ENCODE measurements at places on chromosomes 11 and 22.
A peak's percentile ranks its signal among the peaks of the same experiment; 100 is the strongest.

GRCh38 chr22:42990131-42990838 lies 24.7 kb downstream of the PACSIN2 start:
- peak; percentile 74 for DNase-seq

DNA sequence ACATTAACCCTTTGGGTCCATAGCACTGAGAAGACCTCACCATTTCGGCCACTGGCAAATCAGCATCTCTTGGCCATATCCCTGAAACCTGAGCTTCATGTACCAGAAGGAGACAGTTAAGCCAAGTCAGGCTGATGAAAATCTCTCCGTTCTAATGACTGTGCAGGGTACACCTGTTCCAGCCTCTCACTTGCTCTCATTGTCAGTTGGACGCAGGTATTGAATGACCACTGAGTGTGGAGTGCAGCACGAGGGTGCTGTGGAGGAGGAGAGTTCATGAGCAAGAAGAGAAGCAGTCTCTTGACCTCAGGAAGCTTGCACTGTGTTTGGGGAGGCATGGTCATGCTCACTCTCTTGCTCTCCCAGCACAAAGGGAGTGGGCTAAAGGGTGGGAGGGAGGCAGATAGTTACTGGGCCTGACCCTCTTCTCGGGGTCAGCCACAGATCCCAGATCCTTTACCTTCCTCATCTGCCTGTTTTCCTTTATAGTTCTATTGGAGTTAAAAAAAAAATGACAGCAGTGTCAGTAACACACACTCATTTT lies 65.2 kb downstream of the ZBTB16 start:
- no peak for DNase-seq

DNA sequence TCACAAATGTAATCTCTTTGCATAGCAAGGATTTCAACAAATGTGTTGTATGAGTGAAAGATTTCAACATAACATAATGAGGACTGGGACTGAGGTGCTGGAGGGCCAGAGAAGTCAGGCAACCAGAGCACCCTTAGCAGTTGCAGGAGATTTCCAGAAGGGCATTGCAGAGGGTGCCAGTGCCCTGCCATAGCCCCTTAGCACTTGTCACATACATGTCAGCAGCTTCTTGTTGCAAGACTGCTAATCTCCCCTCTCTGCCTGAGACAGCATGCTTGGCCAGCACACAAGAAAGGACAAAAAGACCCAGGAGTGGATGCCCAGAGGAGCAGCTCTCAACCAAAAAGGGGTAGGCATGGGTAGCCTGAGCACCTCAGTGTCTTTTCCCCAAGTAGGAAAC lies 43.2 kb downstream of the BBOX1 start:
- DNase-seq = no peak

- no peak for DNase-seq
These were observed 34.7 kb downstream of the USP35 start for GRCh38 chr11:78223320-78223954.

DNA sequence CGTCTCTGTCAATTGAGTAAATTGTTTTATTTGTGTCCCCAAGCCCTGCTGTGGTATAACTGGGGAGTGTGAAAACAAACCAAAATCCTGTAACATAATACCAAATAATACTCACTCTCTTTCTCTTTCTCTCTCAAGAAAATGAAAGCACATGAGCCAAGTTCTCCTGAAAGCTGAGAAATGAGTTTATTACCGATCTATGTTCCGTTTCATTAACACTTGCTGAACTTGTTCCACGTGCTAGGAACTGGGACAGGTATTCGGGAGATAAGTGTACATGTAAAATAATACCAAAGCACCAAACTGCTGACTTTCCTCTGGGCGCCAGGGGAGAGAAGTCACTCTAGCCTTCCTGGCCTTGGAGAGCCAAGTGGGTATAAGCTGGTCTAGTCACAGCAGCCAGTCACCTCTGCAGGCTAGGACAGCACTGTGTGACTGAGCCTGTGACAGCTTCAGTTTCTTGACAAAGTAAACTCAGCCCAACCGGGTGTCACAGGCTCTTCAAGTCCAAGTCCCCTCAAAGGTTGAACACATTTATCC lies 23.1 kb downstream of the CD6 start:
- DNase-seq = no peak

DNA sequence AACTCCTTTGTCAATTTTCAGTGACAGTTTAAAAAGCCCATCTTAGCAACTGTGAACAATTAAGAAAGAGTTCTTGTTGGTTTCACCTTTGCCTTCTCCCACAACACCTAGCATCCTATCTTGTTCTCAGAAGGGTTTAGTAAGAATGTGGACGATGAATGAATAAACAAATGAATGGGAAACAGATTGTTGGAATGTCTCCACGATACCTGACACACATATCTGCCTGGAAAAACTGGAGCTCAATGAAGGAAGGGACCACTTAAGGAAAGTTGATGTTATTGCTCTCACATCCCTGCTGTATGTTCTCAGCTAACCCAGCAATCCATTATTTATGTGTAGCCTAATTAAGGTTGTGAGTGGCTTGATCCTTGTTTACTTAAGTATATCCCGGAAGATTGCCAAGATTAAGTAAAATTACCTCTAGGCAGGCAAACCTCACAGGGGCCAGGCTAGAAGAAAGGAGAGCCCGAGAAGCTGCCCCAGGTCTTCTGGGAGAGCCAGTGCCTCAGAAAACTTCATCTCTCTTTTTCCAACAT lies 286.4 kb downstream of the NXPE2 start:
- DNase-seq = no peak

- no peak for DNase-seq
These were observed 18.3 kb upstream of the MICAL2 start for GRCh38 chr11:12091956-12092558.

- DNase-seq = no peak
These were observed 6.9 kb upstream of the IFITM3 start for GRCh38 chr11:327581-327923.

DNA sequence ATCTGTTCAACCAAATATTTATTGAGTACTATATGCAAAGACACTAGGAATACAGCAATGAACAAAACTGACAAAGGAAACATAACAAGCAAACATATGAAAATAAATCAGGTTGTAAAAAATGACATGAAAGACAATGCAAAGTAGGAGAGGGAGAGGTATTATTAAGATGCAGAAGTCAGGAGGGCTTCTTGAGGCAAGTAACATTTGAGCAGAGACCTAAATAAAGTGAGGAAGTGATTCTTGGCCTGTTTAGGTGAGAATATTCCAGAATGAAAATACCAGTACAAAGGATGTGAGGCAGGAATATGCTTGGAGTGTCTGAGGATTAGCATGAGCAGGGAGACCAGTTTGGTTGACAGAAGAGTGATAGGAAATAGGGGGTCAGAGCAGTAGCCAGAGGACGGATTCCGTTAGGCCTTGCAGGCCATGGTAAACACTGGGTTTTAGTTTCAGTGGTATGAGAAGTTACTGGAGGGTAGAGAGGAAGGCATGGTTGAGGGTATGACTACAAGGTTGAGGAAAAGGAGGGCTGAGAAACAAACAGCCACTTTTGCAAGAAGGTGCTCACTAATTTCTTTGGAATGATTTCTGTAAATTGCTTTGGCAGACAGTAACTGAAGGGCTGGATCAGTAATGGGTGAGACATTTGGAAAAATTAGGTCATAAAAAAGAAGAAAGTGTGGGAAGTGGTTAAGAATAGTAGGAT lies 191.9 kb downstream of the SWAP70 start:
- no peak for DNase-seq

GRCh38 chr11:72069200-72069599 lies 11.1 kb downstream of the NUMA1 start:
- no peak for DNase-seq

- DNase-seq = peak; percentile 67
These were observed 12.9 kb downstream of the TSPAN32 start for GRCh38 chr11:2314525-2315394.

- DNase-seq = no peak
These were observed 945.0 kb downstream of the BRD1 start for GRCh38 chr22:48882636-48883200.

DNA sequence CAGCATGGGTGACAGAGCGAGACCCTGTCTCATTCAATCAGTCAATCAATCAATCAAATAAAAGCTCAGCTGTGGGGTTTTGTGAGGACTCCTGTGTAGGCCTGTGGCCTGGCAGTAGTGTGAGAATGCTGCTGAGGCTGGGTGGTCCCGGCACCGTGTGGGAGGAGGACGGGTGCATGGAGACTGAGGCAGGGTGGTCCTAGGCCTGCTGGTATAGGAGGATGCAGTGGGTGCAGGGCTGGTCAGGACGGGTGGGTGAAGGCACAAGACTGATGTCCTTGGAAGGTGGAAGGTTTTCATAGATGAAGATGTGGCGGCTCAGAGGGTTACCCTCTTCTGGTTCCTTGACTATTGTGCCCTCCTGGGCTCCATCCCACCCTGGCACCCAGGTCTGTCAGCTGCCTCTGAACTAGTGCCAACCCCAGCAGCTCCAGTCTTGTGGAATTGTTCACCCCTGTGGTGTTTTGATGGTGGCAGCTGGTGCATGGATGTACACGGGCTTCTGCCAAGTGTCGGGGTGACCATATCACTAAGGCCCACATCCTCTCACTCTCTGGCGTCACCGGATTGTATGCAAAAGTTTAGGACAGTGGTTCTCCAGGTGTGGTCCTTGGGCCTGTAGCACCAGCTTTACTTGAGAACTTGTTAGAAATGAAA lies 23.7 kb downstream of the TANGO2 start:
- DNase-seq = no peak

DNA sequence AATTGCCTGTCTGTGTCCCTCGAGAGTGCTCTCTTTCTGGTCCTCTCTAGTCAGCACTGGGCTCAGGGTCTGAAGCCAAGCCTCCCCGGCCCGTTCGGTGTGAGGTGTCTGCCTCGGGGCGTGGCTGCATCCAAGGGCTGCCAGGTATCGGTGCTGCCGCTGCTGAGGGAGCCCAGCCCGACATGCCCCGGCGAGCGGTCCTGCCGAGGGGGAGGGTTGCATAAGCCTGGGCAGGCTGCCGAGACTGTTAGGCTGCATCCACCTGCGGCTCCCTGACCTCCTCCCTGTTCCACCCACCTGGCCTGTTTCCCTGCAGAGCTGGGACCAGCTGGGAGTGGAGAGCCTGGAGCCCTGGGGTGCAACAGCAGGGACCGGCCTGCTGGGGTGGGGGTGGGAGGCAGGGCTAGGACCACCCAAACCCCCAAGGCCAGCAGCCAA lies 6.3 kb downstream of the OVOL1 start:
- no peak for DNase-seq

DNA sequence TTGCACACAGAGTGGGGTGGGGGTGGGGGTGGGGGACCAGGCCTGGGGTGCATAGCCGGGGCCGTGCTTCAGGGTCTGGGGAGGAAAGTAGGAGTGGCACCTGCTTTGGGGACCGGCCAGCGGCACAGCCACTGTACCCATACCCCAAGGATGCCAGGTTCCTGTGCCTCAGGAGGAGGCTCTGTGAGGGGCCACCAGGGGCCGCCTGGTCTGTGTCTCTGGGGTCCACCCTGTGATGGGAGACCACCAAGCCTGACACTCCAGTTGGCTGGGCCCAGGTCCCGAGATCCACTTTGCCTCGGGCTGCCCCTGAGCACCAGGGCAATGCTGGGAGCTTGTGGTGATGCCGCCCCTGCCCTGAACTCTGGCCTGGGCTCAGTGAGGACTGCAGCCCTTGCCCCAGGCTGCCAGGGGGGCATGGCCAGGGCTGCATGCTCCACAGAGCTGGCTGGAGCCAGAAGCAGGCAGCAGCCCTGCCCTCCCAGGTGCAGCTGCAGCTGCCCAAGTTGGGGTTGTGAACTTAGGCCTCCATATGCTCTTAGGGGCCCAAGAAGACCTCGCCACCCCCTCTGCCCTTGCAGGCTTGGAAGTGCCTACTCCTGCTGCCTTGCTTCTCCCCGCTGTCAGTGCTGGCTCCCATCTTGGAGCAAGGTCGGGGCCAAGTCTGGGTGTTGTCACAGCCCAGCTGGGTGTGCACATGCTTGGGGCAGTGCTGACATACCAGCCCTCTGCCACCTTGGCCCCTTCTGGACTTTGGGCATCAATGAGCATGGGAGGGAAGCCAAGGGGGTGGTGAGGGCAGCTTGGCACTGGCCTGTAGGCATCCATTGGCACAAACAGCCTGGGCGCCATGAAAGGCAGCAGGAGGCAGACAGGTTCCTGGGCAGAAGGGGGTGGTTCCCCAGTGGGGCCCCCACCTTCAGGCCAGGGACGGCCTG lies 123.3 kb upstream of the THY1 start:
- DNase-seq = no peak

DNA sequence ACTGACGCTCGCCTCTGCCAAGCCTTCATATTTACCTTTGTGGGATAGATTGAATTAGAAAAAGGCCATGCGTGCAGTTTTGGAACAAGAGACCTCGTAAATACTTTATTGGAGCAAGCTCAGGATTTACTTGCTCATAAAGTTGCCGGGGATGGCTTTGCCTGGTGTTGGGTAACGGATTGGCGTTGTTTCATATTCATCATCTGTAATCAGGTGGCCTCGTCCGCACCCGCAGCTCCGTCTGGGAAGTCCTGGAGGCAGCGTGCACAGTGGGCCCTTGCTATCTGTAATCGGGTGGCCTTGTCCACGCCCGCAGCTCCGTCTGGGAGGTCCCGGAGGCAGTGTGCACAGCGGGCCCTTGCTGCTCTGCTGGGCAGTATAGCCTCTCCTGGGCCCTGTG lies 1209.3 kb downstream of the BRD1 start:
- DNase-seq = no peak

GRCh38 chr11:44773351-44773965 lies 46.7 kb downstream of the TSPAN18 start:
- no peak for DNase-seq

GRCh38 chr11:1908618-1909017 lies 10.9 kb upstream of the TNNT3 start:
- no peak for DNase-seq

DNA sequence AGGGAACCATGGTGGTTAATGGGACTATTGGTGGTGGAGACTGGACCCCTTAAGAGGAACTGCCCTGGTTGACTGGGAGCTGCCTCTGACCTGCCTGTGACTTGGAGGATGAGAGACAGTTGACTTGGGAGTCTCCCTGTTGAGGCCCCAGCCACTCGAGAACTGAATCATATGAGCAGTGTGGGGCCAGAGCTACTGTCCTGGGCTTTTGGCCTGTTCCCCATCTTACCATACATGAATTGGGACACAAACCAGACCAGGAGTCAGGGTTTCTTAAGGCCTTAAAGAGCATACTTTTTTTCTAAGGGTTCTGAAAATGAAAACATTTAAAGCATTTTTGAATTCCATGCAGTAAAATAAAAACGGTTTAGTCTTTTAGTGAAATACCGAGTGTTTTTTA lies 92.8 kb downstream of the TEAD1 start:
- DNase-seq = no peak

DNA sequence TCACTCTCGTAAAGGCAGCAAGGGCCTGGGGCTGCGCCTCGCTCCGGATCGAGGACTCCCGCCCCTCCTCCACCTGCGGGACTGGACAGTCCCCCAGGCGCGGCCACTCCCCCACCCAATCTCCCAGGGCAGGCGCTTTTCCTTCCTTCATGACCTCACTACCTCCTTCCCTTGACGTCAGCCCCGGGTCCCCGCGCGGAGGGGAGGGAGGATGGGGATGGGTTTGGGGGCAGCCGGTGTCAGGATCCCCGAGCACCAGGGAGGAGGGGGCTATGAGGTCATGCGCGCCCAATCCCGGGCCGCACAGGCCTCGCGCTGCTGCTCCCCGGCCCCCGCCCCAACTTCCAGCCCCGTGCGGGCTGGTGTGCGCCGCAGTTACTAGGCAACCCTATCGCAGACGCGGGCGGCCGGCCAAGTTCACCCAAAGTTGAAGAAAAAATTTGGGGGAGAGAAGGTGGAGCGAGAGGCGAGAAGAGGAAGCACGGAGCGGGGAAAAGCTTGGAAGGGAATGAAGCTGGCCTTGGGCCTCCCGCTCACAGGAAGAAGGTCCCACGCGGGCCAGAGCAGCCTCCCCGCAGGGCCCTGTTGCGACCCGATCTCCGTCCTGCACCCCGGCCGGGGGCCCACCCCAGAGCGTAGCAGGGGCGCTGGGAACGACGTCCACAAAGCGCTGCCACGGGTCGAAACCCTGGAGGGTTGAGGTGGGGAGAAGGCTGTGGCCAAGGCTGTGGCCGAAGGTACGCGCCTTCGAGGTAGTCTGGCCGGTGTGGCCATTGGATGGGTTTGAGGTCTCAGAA lies 8.3 kb downstream of the WT1 start:
- DNase-seq = no peak
